ENCODE measurements at places on chromosomes 2 and 18.

DNA sequence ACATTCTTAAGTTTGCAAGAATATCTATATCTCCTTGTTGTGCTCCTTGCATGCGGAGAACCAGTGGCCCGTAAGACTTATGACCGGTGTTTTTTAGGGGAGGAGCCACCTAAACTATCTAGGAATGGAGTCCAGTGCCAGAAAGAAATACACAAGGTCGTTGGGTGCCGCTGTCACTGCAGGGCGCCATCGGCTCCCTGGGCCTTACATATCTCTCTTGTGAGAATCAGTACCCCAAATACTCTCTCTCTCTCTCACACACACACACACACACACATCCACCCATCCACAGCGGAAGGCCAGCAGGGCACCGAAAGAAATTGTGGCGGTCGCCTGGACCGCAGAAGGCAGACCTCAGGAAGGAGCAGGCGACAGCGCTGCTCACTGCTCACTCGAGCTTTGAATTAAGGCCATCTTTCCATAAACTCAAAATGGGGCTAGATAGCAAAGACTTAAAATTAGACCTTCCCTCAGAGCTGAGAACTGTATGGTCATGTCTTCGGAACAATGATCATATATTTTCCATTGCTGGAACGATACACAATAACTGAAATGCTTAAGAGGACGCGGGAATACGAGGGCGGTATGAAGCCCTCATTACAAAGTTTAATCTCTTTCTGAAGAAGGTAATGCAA lies 10.4 kb downstream of the NR4A2 start:
- no peak for DNase-seq

GRCh38 chr18:46652372-46652771 lies 4.6 kb downstream of the LOXHD1 start:
- no peak for DNase-seq

DNA sequence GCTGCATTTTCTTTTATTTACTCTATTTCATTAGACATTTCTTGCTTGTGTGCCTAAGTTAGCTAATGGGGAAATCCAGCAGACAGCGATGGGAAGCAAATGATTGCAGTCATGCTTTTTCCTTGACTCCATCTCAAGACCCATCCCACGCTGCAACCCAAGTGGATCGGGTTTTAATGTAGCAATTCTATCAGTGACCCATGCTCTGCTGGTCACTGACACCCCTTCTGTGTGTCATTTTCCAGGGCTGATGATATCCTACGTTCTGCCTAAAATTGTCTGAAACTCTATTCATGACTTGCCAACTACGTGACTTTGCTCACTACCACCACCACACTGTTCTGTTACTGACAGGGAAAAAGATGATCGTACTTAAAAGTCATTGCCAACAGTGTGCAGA lies 129.8 kb downstream of the CCBE1 start:
- DNase-seq, result no peak

GRCh38 chr18:72566290-72566689 lies 22.1 kb upstream of the CBLN2 start:
- DNase-seq, result no peak

GRCh38 chr2:39541011-39541930 lies 104.2 kb upstream of the MAP4K3 start:
- DNase-seq, result no peak

DNA sequence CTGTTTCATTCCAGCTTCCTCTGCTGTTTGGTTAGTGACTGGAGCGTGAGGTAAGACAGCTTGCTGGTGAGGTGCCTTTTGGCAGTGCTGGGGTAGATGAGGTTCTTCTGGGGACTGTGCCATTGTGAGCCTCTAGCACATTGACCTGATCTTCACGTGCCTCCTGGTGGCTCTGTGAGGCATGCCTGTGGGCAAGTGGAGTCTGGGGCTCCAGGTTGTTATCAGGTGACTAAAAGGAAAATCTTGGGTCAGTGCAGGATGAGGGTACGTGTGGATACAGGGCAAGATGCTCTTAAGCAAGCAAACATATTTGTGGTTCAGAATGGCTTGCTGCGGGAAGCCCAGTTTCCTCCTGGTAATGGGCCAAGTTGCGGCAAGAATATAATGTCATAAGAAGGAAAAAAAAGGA lies 75.4 kb downstream of the FHOD3 start:
- DNase-seq, result no peak

DNA sequence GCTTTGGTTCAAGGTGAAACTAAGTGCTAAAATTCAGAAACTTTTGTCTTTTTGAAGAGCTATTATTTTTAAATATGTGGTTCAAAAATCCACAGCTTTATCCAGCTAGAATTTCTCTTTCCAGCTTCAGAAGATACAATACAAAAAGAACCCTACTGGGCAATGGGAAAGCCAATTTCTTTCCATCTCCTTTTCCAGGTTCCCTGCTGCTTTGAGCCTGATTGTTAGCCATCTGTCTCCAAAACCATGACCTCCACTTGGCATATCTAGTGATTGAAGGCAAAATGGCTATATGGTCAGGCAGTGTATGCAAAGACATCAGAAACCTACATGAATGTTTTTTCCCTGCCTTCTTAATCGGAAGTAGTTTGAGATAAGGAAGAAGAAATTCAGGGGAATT lies 134.1 kb downstream of the KCNH7 start:
- no peak for DNase-seq

DNA sequence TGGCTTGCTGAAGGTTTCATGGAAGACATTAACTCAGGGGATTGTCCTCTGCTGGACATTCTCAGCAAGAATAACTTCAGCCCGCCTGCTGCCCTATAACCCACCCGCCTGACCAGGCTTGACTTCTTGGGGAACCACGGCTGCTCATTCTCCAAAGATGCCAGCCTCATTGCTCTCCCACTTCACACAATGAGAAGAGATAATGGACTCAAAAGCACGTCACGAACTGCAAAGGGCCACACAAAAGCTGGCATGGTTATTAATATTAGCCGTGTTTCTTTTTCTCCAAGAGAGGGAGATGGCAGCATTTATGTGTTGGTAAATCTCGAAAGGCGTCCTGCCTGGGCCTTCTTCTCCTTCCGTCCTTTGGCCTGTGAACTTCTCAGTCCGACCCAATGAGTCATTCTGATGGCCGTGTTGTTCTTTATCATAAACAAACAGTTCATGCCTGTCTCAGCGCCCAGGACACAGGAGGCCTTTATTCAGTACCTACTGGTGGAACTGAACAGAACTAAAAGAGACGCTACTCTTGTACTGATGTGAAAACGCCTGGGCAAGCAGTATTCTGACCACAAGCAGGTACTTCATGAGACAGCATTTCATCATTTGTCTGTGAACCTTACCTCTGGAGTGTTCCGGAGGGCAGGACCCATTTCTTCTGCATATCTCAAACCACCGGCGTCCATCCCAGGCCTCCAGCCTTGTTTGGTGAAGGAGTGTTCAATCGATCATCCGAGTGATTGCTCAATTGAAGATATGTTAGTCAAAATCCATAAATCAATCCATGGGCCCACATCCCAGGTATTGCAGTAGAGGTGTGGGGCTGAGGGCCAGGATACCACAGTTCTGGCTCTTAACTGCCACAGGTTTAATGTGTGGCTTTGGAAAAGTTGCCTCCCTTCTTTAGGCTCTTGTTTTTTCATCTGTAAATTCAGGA lies 25.1 kb upstream of the KLHL29 start:
- no peak for DNase-seq

DNA sequence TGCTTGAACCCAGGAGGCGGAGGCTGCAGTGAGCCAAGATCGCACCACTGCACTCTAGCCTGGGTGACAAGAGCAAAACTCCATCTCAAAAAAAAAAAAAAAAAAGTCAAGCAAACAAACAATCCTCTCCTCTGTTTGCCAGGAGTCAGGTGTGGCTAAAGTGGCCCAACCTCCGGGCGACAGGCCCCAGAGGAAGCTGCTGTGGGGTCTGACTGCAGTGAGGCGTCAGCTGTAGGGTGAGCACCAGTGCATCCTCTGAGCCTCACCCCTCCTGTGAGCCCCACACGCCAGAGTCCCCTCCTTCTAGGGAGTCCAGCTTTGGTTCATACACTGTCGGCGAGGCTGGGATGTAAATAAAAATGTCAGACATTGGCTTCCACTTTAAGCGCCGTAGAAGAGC lies 76.5 kb upstream of the HS6ST1 start:
- no peak for DNase-seq

- DNase-seq, result no peak
These were observed 54.3 kb upstream of the RGPD4 start for GRCh38 chr2:107772353-107772752.

DNA sequence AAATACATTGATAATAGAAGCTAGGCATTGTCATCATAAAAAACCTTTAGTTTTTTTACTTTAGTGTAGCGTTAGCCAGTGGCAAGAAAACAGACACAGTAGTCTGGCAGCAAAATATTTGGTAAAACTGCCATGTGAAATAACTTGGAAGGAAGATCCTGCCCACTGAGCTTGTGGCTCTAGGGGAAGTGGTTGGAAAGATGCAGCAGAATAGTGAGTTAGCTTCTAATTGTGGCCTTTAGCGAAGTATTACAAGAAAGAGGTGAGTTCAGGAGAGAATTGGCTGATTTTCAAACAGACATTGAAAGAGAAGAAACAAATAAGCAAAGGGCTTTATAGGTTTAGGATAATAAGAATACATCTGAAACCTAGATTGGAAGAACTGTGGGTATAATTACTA lies 1887.8 kb upstream of the CELF4 start:
- no peak for DNase-seq

- no peak for DNase-seq
These were observed 63.1 kb downstream of the UNC80 start for GRCh38 chr2:209834767-209835166.

- no peak for DNase-seq
These were observed 382.1 kb downstream of the OSR1 start for GRCh38 chr2:18976168-18976961.

GRCh38 chr18:4807604-4808293 lies 352.6 kb upstream of the DLGAP1 start:
- no peak for DNase-seq

GRCh38 chr2:217286833-217287232 lies 427.0 kb upstream of the TNP1 start:
- no peak for DNase-seq

- DNase-seq, result no peak
These were observed 48.5 kb downstream of the MAP4K4 start for GRCh38 chr2:101745711-101746694.

DNA sequence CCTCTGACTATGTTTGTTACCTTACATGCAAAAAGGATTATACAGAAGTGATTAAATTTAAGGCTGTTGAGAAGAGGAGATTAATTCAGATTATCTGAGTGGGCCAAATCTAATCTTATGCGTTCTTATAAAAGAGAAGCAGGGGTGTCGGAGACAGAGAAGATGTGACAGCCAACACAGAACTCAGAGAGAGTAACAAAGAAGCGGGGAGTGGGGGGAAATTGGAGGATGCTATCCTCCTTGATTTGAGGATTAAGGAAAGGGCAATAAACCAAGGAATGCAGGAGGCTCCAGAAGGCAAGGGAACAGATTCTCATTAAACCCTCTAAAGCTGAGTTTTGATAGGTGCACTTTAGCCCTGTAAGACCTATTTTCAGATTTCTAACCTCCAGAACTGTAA lies 291.3 kb upstream of the REG3G start:
- DNase-seq, result no peak

GRCh38 chr2:237868631-237869342 lies 9.4 kb downstream of the RAMP1 start:
- DNase-seq, result no peak
